ENCODE measurements at places on chromosomes 6 and 20.

- no peak for DNase-seq
These were observed 75.9 kb downstream of the EDN3 start for GRCh38 chr20:59376109-59376841.

- DNase-seq = no peak
These were observed 66.6 kb downstream of the ECT2L start for GRCh38 chr6:138862456-138862855.

DNA sequence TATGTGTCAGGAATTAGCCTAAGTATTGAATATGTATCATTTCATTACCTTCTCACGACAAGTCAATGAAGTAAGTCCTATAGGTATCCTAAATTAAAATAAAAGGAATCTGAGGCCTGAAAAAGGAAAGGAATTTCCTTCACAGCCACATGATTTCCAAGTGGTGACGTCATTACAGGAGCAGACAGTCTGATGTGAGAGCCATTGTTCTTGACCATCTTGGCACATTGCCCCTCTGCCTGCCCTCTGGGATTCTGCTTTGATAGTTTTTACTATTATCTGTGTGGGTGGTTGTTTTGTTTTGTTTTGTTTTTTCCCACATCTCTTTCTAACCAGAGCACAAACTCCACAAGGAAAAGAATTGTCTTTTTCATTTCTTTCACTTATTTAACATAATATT, 219.8 kb upstream of the UFL1 start:
- DNase-seq = no peak

DNA sequence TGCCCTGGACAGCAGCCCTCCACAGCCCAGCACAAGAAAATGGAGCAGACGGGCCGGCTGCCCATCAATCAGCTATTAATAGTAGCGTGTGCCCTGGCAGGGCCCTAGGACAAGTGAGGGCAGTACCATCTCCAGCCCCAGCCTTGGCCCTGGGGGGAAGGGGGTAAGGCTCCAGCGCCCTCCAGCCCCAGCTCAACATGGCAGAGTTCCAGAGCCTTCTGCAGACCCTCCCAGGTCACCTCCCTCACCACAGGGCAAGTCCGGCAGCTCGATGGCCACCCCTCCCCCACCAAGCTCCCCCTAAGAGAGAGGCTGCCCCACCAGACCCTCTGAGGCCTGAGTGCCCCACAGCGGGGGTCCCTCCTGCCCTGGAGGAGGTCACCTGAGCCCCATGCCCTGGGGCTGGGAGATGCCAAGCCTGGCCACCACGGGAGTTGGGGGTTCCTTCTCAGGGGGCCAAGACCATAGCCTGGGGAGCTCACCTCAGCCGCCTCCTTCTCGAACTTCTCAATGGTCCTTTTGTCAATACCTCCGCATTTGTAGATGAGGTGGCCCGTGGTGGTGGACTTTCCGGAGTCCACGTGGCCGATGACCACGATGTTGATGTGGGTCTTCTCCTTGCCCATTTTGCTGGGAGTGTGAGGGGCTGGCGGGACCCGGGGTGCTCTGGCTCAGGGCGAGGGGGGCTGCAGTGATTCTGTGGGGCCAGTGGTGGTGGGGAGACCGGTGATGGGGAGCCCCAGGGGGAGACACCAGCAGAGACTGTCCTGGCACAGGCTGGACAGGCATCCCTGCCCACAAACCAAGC, 1.5 kb downstream of the EEF1A2 start:
- DNase-seq = no peak

GRCh38 chr6:157778719-157779118, 44.3 kb upstream of the SNX9 start:
- DNase-seq = no peak
